ENCODE measurements at places on chromosomes 12 and 14.

- peak; percentile 23 for DNase-seq
These were observed 10.6 kb downstream of the BBS10 start for GRCh38 chr12:76337583-76337982.

GRCh38 chr12:71981149-71981548, 42.5 kb downstream of the TPH2 start:
- DNase-seq = no peak

- DNase-seq = no peak
These were observed 2.5 kb upstream of the PAPLN start for GRCh38 chr14:73234586-73235394.

GRCh38 chr12:79828924-79829323, 106.0 kb downstream of the PPP1R12A start:
- DNase-seq = no peak

GRCh38 chr12:94717656-94718055, 67.3 kb upstream of the TMCC3 start:
- no peak for DNase-seq

- DNase-seq = no peak
These were observed 41.9 kb downstream of the PSMA6 start for GRCh38 chr14:35333797-35334743.

GRCh38 chr12:62933220-62933601, 1.7 kb downstream of the PPM1H start:
- no peak for DNase-seq

- DNase-seq = no peak
These were observed 142.6 kb downstream of the NPAS3 start for GRCh38 chr14:33081259-33081658.

DNA sequence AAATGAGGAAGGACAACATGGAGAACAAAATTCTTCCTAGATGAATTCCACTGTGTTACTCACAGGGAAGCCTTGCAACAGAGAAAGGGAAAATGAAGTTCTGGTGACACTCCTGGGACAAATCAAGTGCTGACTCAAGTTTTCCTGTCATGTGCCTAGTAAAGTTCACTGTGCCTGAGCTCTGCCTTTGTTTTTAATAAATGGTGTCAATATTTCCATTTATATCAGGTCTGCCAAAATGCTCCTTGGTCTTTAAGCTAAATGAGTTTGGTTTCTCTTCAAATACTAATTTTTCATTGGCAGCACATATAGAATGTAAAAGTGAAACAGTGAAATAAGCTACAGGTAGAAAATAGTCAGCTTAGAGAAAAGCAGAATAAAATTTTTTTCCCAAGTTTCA, 33.0 kb downstream of the HIGD1C start:
- DNase-seq = peak; percentile 29

- no peak for DNase-seq
These were observed 39.1 kb downstream of the MBIP start for GRCh38 chr14:36281309-36281708.

DNA sequence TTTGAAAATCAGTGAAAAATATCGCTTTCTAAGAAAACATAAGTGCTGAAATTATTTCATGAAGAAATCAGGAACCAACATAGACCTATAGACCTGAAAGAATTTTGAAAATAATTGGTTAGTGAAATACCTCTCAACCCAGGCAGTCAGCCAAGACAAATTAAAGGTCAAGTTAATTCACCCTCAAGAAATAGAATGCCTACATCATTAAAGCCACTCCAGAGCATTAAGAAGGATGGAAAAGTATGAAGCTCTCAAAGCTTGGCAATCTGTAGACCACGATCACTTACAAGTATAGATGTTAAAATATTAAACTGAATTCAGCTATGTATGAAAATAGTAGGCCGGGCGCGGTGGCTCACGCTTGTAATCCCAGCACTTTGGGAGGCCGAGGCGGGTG, 48.3 kb downstream of the SFSWAP start:
- DNase-seq = no peak

GRCh38 chr12:109910969-109911348, 10.9 kb downstream of the TCHP start:
- no peak for DNase-seq

- DNase-seq = no peak
These were observed 11.6 kb upstream of the KRT82 start for GRCh38 chr12:52417740-52418139.

DNA sequence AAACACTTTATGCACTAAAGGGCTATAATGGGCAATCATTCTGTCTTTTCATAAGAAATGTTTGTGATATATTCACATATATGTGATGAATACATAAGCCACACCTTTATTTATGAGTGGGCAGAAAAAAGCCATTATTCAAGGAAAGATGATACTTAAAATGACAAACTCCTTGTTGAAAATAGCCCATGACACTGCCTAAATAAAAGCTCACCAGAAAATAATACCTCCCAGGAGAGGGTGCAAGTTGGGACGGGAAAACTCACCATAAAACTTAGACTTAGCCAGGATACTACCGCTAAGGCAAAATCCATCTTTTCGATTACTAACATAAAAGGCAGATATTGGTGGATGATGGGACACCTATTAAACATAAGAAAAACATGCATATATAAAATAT, 35.8 kb upstream of the BBS10 start:
- DNase-seq = no peak

- no peak for DNase-seq
These were observed 90.7 kb downstream of the ITPK1 start for GRCh38 chr14:93025055-93025454.

GRCh38 chr14:43981135-43981768, 525.8 kb downstream of the FSCB start:
- no peak for DNase-seq

DNA sequence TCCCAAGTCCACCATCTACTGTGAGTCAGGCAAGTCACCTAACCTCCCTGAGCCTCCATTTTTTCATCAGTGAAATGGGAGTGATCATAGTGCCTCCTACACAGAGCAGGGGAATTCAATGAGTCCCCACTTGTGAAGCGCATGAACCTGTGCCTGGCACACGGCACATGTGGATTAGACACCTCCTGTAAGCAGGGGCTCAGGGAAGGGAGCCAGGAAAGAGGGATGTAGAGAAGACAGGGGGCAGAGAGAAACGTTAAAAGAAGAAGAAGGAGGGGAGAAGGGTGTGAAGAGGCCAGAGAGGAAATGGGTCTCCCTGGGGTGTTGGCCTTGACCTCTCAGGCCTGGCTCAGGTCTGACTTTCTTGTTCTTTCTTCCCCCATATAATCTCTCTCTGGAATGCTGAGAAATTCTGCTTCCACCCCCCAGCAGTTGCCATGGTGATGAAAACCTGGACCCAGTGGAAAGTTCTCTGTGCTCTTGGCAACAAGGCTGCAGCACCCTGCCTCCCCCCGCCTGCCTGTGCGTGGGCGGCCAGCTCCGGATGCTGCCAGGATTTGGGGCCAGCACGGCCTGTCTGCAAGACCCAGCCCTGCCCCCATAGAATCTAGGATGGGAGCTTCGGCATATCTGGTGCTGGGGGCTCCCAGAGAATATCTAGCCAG, 94.5 kb downstream of the CALM1 start:
- DNase-seq = peak; percentile 21

DNA sequence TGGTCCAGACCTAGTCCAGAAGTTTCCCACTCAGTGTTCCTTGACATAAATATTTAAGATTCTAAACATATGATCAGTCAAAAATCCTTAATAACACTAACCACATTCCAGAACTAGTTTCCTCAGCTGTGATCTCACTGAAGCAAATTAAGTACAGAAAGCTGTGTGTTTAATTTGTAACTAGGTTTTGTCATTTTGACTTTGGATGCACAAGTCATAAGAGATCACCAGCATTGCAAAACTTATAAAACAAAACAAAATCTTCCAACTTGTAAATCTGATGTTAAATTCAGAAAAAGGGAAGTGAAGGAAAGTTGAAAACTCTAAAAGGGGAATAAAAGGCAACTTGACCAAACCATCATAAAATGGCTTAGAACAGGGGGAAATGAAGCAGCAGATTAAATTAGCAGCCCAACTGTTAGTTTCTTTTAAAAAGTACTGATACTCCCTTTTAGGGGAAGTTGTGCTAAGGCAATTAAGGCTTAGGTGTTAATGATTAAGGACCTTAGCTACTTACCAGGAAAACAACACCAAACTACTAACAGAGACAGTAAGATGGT, 56.6 kb downstream of the SH2B3 start:
- DNase-seq = peak; percentile 79

GRCh38 chr14:94770815-94771157, 873 bp upstream of the GSC start:
- no peak for DNase-seq

DNA sequence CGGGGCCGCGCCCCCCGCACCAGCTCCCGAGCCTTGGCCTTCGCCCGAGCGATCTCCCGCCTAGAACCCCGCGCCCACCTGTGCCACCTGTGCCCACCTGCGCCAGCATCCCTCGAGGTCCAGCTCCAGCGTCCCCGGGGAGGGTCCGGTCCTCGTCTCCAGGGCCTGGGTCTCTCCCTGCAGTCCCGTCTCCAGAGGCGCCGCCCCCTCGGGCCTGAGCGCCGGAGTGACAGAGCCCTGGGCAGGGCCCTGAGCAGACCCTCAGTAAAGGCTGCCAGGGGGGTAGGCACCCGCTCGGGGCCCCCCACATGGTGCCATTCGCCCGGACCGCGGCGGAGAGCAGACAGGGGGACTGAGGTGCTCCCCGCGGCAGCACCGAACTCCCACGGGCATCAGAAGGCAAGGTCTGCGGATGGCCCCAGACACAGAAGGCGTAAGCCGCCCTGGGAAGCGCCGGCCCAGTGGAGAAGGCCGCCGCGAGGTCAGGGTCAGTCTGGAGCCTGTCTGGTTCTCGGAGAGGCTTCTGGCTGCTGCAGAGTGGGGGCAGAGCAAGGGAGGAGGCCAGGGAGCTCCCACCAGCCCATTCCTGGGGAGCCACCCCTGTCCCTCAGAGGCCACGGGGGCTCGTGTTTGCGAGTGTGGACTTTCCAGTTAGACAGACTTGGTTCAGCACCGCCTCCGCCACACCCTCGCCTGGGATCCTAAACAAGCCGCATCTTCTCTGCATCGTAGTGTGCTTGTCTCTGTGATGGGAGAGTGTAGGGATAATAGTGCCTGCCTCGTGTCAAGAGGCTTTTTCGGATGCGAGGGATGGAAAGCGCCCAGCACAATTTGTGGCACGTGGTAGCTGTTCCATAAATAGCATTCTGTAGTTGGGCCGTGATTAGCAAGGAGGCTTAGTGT, 1.1 kb upstream of the PPP1R13B start:
- DNase-seq = no peak

DNA sequence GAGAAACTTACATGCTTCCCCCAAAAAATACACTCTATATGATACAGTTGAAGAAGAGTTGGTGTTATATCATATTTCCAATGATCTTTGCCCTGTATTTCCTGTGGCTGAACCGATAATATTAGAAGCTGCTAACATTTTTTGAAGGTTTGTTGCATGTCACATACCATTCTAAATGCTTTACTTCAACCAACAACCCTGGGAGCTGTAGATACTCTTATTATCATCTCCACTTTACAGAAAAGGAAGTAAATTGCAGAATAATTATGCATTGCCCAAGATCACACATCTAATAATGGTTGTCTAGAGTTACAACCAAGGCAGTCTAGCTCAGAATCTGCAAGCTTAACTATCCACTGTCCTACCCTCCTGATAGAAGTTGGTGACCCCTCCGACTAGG, 182.8 kb downstream of the NUAK1 start:
- DNase-seq = no peak

DNA sequence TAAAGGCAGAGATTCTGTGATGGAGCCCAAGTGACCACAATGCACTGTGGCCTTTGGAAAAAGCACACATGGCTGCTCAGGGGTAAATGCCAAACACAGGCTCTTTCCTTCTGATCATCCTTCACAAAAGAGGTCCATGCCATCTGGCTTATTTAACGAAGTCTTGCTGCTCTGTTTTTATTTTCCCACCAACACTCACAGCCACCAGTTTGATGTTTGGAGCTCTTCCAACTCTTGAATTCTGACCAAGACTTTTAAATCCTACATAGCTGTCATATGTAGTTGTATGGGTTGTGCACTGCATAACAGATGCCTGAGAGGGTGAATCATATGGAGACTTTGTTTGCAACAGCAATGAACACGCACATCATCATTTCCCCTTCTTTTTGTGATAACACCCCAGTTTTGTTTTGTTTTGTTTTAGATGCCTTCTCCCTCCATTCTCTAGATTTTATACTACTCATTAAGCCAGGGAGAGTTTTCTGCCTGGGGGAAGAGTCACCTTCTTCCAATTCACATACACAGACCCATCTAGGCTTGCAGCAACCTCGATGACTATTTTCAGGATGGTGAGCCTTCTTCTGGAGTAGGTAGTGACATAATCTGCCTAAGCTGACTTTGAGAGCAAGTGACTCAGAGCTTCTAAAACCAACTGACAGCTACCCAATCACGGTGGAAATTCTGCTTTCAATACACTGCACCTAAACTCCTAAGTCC, 145.2 kb upstream of the WSCD2 start:
- no peak for DNase-seq

Measured in fibroblast of skin of left biceps (primary cell).